Kidney capillary endothelial cell (primary cell): ENCODE measurements at places on chromosomes 13 and 19.

- no peak for DNase-seq
Observed at GRCh38 chr13:30998136-30999088, 66.0 kb downstream of the TEX26 start.

DNA sequence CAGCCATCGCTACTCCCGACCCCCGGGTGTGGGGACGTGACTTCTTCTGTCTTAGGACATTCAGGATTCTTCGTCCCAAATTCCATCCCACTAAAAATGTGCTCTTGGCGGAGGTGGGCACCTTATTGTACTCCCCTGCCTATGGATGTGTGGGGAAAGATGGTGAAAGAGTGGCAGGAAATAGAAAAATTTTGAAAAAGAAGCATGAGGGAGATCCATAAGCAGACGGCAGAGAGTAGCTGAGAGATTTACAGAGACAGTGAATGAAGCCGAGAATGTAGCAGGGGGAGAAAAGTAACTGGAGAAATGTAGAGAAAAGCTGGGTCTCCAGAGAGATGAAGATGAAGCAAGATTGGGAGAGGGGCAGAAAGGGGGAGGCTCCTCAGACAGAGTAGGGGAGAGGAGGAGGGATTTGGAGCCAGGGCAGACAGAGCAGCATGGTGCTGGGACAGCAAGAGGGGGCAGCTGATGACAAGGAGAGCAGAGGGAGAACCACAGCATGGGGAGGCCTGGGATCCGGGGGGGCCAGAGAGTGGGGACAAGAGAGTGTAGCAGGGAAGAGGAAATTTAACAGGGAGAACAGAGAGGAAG is 843 bp downstream of the ZNF610 start:
- DNase-seq: no peak

GRCh38 chr13:32851083-32852069 is 164.8 kb upstream of the KL start:
- DNase-seq: no peak

DNA sequence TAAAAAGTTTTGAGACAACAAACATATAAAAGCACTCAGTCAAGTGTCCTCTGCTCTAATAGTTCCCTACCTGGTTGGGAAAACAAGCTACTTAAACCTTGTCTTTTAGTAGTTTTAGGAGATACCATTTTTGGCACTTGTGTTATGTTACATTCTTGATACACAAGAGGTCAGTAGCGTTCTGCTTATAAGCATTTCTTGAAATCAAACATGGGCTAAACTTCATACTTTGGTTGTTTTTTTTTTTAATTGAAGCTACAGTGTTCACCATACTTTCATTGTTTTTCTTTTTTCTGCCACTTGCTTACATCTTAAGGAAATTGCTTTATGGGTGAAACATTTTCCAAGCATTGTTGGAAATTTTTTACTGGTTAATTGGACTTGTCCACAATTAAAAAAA is 12.9 kb downstream of the NHLRC3 start:
- DNase-seq: peak; percentile 49

DNA sequence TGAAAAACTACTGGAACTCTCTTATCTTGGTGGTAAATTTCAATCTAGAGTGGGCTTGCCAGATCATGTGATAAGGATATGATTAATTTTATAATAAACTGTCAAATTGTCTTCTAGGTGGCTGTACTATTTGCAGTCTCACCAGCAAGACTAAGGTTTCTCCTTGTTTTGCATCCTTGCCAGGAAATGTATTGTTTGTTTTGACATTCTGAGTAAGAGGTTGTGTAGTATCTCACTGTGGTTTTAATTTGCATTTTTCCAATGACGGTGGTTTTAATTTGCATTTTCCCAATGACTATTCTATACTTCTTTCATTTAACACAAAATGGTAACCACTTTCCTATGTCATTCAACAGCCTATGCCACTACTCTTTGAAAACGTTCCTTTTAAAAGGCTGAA is 2.0 kb downstream of the CAB39L start:
- no peak for DNase-seq

DNA sequence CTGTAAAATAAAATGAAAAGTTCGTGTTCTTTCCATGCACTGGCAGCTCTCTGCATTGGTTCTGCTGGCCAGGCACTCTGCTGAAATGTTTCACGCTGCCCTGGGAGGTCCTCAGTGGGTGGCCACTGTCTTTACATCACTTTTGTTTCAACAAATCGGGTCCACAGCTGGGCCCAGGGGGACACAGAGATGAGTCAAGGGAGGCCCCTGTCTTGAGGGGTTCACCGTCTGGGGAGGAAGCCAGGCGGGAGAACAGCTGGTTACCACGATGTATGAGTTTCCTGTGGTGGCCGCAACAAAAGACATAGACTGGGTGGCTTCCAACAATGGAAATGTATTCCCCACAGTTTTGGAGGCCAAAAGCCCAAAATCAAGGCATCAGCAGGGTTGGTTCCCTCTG is 5.1 kb upstream of the KLF2 start:
- DNase-seq: no peak

DNA sequence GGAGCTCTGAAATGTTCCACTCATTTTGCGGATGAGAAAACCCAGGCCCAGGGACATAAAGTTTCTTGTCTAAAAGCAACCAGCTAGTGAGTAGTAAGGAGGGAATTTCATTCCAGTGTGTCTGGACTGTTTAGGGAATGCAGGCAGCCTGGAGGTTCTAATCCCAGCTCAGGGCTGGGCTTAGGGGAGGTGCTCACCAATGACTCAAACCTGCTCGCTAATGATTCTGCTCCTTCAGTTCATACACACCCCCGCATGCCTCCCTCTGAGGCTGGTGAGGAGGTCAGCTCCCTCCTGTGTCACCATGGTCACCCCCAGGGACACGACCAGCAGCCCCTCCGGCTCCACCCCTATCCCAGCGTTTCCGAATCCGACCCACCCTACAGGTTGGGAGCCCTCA is 34.6 kb downstream of the CYP4F2 start:
- DNase-seq: no peak
